ENCODE measurements at places on chromosomes 2 and 18. TPM values are rescaled to one million over a fixed set of nuclear protein-coding genes. Genes with fewer than 3 reads are reported as not detected.

NYAP2 gene
- not detected for total RNA-seq

STARD6 gene
- total RNA-seq = not detected

HMSD gene
- total RNA-seq = not detected

CKAP2L gene
- 77.3 TPM for total RNA-seq

DNA sequence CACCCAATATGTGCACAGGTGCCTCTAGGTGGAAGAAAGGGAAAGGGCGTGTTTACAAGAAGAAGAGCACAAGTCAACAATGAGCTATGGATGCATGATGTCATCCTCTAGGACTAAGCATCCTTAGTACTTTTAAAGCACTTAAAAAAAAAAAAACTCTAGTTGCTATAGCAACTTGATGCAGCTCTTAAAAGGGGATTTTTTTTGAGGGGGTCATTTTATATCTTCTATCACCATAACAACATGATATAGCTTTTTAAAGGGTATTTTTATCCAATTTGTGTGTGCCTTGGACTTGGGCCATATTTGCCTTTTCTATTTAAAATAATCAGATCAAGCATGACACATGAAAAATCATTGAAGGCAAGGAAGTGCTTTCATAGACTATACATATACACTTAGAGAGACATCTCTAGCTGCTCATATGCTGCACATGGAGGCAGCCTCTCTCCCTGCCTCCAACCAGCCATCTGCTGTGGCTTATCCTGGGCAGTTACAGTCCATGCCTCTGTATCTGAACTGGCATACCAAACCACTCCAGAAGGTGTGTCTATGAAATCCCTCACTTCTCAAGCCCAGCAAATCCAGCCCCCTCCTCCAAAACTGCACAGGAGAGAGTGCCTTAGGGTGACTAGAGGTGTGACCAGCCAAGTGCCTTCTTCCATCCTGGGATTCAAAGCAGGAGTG lies 165.4 kb downstream of the MSH2 start:
- DNase-seq = no peak

GRCh38 chr2:73112026-73112912 lies 479 bp downstream of the RAB11FIP5 start:
- DNase-seq = no peak

DNA sequence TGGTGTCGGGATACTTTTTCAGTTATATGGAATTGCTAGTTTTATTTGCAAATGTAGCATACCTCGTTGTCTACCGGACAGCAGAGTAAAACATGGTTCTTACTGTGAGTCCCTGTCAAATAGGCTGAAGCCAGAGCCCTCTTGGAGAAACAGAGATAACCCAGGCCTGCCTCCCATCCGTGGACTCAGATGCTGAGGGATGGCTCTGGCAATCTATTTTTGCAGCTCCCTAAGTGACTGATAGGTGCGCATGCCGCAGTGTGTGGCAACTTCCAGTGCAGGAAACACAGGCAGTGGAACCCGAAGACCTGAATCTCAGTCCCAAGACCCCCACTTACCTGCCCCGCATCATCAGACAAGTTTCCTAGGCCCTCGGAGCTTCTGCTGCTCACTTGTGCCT lies 33.6 kb downstream of the STEAP3 start:
- DNase-seq = no peak

DNA sequence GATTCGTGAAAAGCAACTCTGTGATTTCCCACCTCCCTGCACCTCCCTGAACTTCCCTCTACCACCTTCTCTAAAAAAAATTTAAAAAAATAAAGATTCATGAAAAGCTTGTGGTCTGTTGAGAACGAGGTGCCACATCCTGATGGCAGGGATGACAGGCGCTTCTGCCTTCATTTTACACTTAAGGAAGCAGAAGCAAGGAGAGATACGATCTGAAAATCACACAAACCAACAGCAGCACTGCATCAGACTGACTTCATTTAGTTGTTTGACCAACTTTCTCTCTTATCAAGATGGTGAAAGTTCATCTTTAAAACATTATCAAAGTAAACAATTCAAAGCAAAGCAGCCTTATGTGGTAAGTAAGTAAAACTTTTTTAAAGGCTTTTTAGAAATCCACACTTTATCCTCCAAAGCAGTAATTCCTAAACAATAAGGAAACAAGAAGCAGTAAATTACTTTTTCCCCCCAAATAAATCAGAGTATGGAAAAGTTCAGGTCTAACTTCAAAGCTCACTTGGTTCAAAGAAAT lies 15.5 kb downstream of the WDFY1 start:
- no peak for DNase-seq

DNA sequence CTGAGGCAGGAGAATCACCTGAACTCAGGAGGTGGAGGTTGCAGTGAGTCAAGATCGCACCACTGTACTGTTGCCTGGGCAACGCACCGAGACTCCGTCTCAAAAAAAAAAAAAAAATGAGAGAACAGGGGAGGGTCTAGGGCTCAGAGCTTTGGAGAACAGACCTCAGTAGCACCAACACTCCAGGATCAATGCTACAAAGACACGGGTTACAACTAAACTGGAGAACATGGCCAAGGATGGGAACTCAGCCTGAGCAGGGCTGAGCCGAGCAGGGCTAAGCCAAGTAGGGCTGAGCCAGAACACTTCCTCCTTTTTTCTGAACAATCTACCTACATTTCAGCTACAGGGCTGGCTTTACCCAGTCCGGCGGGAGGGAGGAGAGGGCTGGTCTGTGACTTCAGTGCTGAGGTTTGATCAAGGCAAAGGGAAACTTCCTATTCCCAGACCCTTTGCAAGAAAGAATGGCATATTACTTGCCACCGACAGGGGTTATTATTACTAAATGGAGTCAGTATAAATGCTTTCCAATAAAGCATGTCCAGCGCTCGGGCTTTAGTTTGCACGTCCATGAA lies 2.9 kb upstream of the CASP8 start:
- peak; percentile 68 for DNase-seq
